ENCODE measurements at places on chromosomes 1 and 21. TPM values are rescaled to one million over a fixed set of nuclear protein-coding genes. Genes with fewer than 3 reads are reported as not detected.

The MFAP2 gene
- 85.2 TPM for total RNA-seq

The MTARC1 gene
- total RNA-seq = 0.44 TPM

The STMN1 gene
- 22.9 TPM for total RNA-seq

The SFN gene
- not detected for total RNA-seq

The ADGRB2 gene
- total RNA-seq = 6.9 TPM

The ADAMTSL4 gene
- 23.4 TPM for total RNA-seq

The MYOM3 gene
- total RNA-seq = not detected

The LAMC1 gene
- total RNA-seq = 1,787 TPM

The PCP4 gene
- not detected for total RNA-seq

The MIGA1 gene
- 7.6 TPM for total RNA-seq

The GPR37L1 gene
- not detected for total RNA-seq

The EXTL1 gene
- 0.49 TPM for total RNA-seq

The LEPR gene
- total RNA-seq = 24.9 TPM

The F11R gene
- 4.1 TPM for total RNA-seq

The RAP1GAP gene
- total RNA-seq = 0.29 TPM

The PPIAL4G gene
- total RNA-seq = not detected

The FMO2 gene
- 98.5 TPM for total RNA-seq

The MYOG gene
- not detected for total RNA-seq

The ZMYM1 gene
- total RNA-seq = 11.2 TPM

The HOOK1 gene
- total RNA-seq = not detected

The HSPB7 gene
- 0.10 TPM for total RNA-seq

The PTBP2 gene
- total RNA-seq = 6.7 TPM

The CD2 gene
- not detected for total RNA-seq

The TCP10L gene
- not detected for total RNA-seq

The EXO5 gene
- total RNA-seq = 7.1 TPM

The OLIG2 gene
- total RNA-seq = not detected

The DUSP10 gene
- total RNA-seq = 12.6 TPM

The SLC1A7 gene
- total RNA-seq = 0.12 TPM

The FMO1 gene
- total RNA-seq = 2.2 TPM

The UQCRHL gene
- total RNA-seq = 1.3 TPM

The PCSK9 gene
- 0.31 TPM for total RNA-seq

The TIE1 gene
- total RNA-seq = 3.3 TPM

The SRRM1 gene
- 29.6 TPM for total RNA-seq

The THEM5 gene
- not detected for total RNA-seq

The IL22RA1 gene
- total RNA-seq = 0.20 TPM

The CHIA gene
- not detected for total RNA-seq

The SLC9A1 gene
- total RNA-seq = 34.8 TPM

The GPR153 gene
- 13.0 TPM for total RNA-seq

The SPRR5 gene
- not detected for total RNA-seq
